ENCODE measurements at places on chromosomes 5 and 9.

DNA sequence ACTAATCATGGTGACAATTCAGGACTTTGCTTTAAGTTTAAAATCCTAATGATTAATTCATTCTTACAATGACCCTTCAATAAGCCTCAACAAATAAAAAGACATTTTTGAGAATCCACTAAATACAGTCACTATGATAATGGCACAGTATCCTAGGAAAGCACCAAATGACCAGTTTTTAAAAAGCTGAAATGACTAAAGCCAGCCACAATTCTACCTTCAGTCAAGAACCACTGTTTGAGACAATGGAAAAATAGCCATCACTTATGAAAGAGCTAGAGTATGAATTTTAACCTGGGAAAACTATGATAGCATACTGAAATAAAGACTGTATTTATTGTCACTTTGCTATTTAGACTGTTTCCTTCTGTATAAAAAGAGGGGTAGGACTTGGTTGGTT, 14.0 kb downstream of the FBXW2 start:
- no peak for DNase-seq

GRCh38 chr5:5331848-5332247, 90.6 kb upstream of the ICE1 start:
- no peak for DNase-seq

- DNase-seq: no peak
Observed at GRCh38 chr9:136671646-136672430, 9.1 kb downstream of the EGFL7 start.

DNA sequence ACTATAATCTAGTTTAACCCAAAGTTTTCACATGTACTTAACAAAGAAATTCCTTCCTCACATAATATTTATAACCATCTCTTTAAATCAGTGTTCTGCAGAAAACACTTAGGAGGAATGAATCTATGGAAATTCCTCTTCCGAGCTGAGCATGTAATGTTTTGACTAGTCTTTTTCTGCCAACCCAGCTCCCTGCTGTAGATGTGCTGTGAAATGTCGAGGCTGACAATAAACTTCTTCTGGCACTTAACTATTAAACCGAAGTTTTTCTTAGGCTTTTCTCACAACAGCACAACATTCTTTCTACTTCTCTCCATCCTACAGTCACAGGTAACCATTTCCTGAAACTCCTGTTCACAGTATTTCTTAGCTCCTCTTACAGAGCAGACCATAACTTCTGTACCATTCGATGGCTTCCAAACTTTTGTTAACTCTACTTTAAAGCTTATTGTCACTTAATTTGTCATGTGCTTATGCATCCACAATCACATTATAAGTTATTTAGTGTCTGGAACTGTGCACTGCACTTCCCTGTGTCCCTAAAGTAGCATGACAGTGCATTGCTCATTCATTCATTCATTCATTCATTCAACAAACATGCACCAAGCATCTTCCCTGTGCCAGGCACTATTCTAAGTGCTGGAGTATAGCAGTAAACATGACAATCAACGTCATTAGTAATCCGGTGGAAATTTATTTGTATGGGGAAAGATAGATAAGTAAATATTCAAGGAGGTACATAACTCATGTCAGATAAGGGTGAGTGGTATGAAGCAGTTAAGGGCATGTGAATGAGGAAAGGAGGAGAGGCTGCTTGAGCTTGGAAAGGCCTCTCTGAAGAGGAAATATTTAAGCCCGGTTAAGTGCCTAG, 54.6 kb downstream of the TSSK1B start:
- no peak for DNase-seq

GRCh38 chr9:121963528-121963995, 129.5 kb downstream of the TTLL11 start:
- DNase-seq: no peak

- no peak for DNase-seq
Observed at GRCh38 chr5:59007460-59008063, 424.7 kb downstream of the RAB3C start.

DNA sequence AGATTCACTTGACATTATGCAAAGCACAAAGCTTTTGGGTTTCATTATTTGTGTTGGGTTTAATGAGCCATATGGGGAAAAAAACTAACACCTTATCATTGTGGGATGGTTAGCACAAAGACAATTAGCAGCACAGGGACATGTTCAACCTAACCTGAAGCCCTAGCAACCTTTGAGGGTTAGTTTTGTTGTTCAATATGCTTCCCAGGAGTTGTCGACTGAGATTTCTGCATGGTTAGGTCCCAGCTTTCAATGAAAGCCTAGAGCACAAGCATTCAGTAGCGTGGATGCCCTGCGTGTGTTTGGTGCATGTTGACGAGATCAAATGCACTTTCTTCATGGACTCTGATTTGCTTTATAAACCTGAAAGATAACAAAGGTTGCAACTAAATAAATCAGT, 565.2 kb upstream of the TLE4 start:
- no peak for DNase-seq

DNA sequence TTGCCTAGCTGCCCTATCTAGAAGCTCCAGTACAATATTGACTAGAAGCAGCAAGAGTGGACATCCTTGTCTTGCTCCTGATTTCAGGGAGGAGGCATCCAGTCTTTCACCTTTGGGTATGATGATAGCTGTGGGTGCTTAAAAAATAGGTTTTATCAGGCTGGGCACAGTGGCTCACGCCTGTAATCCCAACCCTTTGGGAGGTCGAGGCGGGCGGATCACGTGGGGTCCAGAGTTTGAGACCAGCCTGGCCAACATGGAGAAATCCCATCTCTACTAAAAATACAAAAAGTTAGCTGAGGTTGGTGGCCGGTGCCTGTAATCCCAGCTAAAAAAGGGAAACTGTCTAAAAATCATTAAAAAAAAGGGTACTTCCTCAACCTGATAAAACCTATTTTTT, 2.0 kb upstream of the CAMSAP1 start:
- no peak for DNase-seq

DNA sequence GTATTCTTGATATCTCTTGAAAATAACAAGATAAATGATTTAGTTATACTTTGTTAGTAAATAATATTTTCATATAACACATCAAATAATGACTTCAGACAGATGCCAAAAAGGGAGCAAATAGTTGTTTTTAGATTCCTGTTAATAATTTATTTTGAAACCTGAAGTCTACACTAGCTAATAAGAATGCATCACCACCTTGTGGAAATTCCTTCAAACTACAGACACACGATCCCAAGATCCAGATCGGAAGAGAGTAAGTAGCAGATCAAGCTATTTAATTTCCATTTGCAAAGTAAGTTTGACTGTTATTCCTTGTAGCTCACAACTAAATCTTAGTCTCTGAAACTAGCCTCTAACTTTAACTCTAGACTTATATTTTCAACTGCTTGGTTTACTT, 35.5 kb upstream of the ISL1 start:
- no peak for DNase-seq

- no peak for DNase-seq
Observed at GRCh38 chr9:111298111-111298510, 31.9 kb downstream of the OR2K2 start.

DNA sequence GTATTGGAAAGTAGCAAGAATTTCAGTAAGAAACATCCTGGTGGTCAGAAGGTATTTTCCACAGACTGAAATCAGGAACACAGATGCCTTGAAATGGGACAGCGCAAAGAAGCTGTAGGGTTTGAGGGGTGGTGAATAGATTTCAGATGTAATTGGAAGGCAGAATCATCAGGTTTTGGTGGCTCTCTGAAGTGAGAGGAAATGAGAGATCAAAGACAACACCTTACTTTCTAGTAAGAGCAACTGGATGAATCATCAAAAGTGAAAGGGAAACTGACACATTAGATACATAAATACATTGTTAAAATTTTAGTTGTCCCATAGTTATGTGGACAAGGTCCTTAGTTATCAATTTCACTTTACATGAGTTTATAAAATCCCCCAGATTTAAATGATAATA, 188.2 kb upstream of the SLC27A6 start:
- DNase-seq: no peak

GRCh38 chr9:15421990-15422371, 695 bp upstream of the SNAPC3 start:
- no peak for DNase-seq

- no peak for DNase-seq
Observed at GRCh38 chr9:744790-745484, 96.6 kb upstream of the DMRT1 start.

DNA sequence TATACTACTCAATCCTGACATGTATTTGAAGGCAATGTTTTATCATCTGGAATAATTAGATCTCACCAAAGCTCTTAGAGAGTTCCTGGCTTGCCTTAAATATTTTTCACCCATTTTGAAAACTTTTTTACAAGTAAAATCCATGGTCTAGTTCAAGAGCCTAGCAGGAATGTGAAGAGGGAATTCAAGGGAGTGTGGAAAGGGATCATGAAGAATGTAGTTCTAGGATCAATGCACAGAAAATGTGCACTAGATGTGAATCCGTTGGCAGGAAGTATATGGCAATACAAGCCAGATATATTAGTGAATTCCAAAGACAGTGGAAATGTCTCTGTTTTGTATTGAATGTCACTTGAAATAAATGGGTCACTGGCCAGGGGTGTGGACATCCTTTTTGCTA, 167.9 kb upstream of the MOCS2 start:
- no peak for DNase-seq

GRCh38 chr9:125493881-125494652, 212.9 kb downstream of the MAPKAP1 start:
- no peak for DNase-seq

DNA sequence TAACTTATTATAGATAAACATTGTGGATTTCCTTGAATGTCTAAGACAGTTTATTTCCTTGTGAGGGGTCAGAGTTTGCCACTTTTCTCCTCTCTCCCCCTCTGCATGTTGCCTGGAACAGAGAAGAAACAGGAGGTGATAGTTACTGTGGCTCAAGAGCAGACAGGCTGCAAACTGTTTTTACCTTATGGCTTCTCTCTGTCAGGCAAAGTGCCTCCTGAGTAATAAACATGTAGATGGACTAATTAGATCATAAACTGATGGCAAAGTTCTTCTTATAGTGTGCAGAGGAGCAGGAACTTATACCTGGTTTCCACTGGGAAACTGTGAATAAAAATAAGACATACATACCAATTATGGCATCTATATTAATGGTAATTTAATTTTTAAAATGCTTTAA, 133.1 kb upstream of the CDH12 start:
- no peak for DNase-seq

DNA sequence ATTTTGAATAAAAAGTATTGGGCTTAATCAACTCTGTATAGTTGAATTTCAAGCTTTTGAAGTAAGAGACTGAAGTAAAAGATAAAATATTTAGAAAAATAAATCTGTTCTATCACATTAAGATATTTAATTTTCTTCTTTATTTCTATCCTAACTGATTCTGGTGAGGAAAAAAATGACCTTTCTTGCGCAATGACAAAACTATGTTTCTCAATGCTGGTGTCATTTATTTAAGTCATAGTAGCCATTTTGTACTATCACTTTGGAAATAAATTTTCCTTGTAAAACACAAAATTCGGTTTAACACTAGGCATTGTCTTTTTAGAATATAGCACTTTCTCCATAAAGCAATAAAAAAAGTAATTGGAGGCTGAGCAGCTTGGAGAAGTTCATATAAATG, 728.0 kb downstream of the CDH9 start:
- no peak for DNase-seq

DNA sequence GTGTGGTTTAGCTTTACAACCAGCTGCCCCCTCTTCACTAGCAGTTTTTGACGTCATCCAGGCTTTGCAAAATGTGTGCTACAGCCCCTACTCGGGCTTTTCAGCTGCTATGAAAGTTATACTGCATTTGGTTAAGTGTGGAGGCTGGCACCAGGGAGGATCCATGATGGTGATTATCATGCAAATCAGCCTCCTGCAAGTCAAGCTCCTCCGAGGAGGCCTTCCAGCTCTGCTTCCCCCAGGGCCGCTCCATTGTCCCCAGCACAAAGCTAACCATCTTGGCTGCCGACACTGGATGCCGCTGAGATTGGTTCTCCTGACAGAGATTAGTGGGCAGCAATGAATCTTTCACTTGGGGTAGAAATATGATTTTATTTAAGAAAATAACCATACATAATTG, 159.6 kb downstream of the NR2F1-AS1 start:
- no peak for DNase-seq

DNA sequence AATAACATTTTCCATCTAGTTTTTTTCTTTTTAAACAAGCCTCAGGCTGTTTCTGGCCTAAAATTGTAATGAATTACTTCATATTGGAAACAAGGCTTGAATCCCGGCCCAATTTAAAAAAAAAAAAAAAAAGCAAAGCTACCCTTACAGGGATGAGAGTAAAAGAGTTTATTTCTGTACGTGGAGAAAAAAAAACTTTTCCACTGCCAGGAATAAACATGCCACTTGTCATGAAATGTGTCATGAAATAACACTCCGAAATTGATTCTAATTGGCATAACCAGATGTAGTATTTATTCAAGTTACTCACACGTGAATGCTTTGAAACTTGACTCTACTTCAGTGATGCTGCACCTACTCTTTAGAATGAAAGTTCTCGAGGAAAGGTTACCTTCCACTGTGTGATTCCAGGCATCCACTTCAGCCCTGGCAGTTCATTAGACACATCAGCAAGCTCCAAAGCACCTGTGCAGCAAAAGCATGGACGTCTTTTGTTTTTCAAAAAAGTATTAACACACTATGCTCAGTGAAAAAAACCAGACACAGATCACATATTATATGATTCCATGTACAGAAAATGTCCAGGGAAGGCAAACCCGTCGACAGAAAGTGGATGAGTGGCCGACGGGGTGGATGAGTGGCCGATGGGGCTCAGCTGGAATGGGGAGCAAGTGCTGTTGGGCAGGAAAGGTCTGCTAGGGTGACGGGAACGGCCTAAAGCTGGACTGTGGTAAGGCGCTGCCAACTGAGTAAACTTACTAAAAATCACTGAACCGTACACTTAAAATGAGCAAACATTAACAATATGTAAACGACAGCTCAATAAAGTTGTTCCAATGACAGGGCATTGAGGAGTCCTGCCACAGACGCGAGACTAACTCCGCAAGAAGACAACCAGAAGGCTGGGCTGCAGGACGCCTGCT, 21.2 kb downstream of the NSUN2 start:
- DNase-seq: no peak

DNA sequence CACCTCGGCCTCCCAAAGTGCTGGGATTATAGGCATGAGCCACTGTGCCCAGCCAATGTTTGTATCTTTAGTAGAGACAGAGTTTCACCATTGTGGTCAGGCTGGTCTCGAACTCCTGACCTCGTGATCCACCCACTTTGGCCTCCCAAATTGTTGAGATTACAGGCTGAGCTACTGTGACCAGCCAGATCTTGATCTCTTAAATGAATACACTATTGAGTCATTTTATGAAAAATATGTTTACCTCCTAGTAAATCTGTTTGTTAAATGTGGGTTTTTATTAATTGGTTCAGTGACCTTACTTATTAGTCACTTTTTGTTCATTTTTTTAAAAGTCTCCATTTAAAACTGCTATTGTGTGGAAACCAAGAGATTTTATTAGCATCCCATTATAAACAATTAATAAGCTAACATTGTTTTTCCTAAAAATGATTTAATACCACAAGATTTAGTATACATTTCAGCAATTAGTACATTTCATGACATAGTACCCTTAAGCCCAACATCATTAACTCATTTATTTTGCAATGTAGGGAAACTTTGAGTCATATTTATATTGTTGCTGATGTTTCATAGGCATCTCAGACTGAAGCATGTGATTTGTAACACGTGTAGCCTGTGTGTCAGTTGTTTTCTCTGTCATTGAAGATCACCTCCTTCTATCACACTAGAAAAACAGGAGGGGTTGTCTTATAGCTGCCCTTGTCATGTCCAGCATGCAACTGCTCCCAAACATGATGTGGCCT, 261.2 kb downstream of the TAF11L14 start:
- no peak for DNase-seq

Data from stimulated activated CD8-positive, alpha-beta memory T cell treated with anti-CD3 and anti-CD28 coated beads, Interleukin-7, amount 100 ng/mL, for 48 hours (primary cell).